ENCODE measurements at places on chromosomes 1 and 21.

DNA sequence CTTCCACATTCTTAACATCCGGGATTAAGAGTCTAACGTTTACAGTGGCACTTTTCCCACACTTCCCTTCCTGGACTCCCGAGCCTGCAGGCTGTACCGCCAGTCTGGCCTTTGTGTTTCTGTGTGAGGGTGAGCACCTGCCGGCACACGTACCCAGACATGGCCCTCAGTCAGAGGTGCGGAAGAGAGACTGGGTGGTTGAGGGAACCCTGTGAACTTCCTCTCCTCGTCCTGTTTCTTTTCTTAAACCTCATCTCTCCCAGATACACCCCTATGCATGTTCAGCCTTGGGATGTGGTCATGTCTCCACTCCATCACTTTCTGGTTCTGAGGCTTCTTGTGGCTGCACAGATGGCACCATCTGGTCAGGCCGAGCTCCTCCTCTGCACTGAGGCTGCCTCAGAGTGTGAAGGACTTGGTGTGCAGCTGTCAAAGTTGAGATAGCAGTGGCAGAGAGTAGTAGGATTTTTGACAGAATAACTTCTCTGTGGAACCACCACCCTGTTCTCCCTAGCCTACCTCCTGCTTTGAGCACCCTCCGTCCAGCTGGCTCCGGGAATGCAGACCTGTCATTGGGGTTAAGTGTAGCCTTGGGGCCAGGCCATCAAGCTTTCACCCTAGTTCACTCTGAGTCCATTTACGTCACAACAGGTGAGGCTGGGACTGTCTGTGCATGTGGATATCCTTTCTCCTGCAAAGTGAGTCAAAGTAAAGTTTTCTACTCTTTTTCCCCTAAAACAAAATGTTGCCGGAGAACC, 31.4 kb downstream of the VASH2 start:
- DNase-seq = peak; percentile 17

- no peak for DNase-seq
These were observed 424.4 kb upstream of the RUNX1 start for GRCh38 chr21:35473496-35473895.

DNA sequence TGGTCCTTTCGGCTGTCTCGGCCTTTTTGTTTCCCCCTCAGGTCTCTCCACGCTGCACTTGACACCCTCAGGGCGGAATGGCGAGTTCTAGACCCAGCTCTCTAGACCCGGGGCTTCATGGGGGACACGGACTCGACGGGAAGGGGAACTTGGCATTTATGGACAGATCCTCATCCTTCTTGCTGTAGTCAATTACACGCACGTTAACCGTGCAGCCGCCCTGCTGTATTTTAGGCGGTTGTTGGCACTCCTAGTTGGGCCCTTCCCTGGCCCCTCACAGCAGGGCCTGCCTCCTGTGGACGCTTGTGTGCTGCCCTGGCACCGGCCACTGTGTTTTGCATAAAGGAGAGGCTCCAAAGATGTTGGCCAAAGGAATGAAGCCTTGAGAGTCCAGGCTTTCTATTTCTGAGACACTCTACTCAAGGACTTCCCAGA, 558 bp upstream of the BTG3 start:
- DNase-seq = no peak

DNA sequence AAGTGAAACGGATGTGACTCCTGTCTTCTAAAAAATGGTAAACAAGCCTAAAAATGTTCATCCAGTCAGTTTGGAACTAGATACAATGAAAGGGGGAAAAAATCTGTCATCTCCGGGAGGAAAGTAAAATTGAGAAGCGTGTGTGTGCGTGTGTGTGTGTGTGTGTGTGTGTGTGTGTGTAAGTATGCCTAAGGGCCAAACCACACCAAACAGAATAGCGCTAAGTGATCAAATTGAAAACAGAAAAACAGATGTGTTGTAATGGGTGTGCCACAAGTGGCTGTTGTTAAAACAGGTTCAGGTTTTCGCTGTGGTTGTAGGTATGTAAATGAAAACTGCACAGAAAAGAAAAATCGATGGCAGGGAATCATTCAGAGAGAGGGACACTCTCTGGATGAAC, 106.7 kb downstream of the RNF220 start:
- no peak for DNase-seq

- DNase-seq = no peak
These were observed 53.7 kb downstream of the SLC35A3 start for GRCh38 chr1:100023482-100023881.

DNA sequence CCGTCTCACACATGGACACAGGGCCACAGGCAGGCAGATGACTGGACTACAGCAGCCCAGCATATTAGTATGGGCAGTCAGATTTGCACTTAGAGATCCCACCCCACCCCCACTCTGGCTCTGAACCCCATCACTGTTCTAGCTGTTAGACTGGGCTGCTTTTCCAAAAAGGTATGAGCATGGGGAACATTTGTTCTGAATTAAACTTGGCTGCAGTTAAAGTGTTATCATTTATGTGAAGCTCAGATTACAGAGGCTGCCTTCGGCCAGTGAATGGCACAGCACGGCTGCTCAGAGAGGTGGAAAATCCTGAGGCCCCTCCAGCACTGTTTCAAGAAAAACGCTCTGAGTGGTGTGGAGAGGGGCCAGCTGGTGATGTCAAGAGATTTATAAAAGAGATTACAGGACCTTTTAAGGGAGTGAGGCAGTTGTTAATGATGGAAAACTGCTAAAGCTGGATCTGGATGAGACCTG, 6.9 kb upstream of the NOS1AP start:
- no peak for DNase-seq

GRCh38 chr1:54567961-54568360, 19.9 kb downstream of the ACOT11 start:
- no peak for DNase-seq

DNA sequence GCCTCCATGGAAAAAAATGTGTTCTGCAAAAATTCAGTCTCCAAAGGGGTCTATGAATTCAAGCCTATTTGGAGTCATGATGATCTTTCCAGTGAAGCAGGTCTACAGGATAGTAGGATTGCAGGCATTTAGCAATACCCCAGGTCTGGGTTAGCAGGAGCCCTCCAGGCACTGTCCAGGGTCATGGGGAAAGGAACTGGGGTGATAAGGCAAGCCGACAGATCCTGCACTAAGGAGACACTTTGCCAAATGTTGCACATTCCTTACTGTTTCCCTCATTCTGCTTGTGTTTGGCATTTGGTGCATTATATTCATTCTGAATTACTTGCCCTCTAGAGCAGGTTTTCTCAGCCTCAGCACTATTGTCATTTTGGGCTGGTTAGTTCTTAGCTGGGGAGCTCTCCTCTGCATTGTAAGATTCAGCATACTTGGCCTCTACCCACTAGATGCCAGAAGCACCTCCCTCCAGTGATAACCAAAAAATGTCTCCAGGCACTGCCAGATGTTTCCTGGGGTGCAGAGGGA, 333.3 kb upstream of the PLXNA2 start:
- DNase-seq = no peak

DNA sequence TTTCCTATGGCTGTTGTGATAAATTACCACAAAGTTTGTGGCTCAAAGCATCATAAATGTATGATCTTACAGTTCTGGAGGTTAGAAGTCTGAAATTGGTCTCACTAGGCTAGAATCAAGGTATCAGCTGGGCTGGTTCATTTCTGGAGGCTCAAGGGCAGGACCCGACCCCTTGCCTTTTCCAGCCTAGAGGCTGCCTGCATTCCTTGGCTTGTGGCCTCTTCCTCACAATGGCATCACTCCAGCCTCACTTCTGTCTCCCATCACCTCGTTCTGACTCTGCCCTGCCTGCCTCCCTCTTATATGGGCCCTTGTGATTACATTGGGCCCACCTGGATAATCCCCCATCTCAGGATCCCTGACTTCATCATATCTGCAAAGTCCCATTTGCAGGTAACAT, 8.0 kb downstream of the COQ8A start:
- no peak for DNase-seq

GRCh38 chr1:206736878-206737728, 33.5 kb upstream of the IL19 start:
- peak; percentile 63 for DNase-seq

GRCh38 chr1:26529655-26530409, at the start of gene RPS6KA1:
RPS6KA1 (plus strand) TSS chr1:26529761; CDS start chr1:26529921, 160 bp downstream.
- DNase-seq = peak; percentile 71

DNA sequence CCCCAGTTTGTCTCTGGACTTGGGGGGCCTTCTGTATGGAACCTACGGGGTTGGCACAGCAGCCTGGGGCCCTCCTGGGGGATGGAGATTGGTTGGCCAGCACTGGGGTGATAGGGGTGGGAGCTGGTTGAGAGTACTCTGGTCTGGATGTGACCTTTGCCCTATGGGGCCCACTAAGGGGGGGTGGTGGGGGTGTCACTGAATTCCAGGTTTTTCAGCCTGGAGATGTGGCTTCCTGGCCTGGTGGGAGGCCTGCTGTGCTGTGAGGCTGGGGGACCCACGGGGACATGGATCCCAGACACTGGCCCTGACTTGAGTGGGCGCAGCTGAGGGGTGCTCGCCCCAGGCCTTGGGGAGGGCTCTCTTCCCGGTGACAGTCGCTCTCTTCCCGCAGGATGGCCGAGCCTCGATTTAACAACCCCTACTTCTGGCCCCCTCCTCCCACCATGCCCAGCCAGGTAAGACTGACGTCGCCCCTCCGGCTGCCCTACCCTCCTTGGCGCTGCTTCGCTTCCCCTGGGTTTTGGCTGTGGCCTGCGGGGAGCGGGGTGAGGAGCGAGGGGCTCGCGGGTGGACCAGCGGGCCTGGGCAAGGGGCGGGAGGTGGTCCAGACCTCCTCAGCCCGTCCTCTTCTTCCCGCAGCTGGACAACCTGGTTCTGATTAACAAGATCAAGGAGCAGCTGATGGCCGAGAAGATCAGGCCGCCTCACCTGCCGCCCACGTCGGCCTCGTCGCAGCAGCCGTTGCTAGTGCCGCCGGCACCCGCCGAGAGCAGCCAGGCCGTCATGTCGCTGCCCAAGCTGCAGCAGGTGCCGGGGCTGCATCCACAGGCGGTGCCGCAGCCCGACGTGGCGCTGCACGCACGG, 19.6 kb downstream of the ZNF362 start:
- DNase-seq = no peak

GRCh38 chr1:147214842-147215539, 10.1 kb downstream of the FMO5 start:
- no peak for DNase-seq

GRCh38 chr1:110879758-110880606, 7.0 kb downstream of the CD53 start:
- peak; percentile 82 for DNase-seq

DNA sequence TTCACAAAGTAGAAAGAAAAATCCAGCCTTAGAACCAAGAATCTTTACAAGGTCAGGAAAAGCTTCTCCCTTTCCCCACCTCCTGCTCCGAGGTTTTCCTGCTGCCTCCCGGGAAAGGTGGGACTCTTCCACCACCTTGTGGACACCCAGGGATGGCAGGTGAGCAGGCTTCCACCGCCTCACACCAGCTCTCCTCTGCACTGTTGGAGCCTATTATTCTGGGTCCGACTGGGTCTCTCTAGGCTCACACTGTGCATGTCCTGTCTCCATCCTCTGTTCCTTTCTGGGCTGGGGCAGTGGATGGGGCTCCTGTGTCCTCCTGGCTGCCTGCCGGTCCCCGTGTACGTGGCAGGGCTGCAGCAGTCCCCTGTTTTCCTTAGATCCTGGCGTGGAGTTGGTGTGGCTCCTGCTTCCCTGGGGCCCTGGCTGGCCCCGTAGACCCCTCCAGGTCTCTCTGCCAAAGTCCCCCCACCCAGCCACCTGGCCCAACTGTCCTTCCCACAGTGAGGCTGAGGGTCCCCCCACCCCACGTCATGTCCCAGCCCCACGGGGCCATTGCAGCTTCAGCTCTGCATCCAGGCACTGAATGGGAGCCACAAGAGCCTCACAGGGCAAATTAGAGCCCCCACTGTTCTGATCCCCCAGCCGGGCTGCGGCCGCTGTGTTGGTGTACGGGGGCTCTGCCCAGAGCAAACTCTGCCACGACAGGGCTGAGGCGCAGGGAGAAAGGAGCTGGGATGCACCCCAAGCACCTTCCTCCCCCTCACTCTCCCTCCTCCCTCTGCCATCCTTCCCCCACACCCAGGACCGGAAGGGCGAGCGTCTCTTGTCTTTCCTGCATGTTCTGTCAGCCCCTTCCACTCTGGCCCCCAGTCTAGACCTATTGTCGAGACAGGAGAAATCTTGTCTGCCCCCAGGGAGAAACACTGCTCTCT, 3.3 kb upstream of the SLC45A1 start:
- peak; percentile 56 for DNase-seq

GRCh38 chr1:15180945-15181523, 27.5 kb downstream of the TMEM51 start:
- DNase-seq = no peak

GRCh38 chr21:14414932-14415508, 32.1 kb upstream of the HSPA13 start:
- no peak for DNase-seq

DNA sequence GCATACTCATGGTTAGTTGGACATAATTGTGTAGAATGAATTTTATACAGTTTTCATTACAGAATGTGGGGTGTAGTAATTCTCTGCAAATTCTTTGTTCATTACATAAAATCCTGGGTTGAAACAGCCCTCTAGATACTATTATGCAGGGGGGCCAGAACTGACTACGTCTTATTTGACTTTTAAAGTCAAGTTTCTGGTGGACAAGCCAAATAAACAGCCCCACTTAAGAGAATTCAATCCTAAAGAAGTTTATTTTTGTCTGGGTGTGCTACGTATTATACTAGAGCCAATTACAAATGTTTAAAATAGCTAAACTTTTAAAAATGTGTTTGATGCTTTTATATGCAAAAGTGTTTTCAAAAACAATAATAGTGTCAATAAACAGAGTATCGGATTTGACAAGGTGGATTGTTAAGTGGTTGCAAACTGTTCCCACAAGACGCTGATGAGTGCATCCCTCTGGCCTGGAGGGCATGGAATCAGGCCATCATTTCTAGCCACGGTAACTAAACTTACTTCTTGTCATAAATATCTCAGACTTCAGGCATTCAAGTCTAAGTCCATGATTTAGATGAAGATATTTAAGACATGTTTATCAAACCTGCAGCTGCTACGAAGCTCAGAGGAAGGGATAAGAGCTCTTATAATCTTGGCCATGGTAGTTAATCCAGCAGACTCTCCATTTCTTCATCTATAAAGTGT, 646.3 kb downstream of the KIF26B start:
- no peak for DNase-seq

- no peak for DNase-seq
These were observed 7.9 kb upstream of the KAZN start for GRCh38 chr1:14590411-14591180.

DNA sequence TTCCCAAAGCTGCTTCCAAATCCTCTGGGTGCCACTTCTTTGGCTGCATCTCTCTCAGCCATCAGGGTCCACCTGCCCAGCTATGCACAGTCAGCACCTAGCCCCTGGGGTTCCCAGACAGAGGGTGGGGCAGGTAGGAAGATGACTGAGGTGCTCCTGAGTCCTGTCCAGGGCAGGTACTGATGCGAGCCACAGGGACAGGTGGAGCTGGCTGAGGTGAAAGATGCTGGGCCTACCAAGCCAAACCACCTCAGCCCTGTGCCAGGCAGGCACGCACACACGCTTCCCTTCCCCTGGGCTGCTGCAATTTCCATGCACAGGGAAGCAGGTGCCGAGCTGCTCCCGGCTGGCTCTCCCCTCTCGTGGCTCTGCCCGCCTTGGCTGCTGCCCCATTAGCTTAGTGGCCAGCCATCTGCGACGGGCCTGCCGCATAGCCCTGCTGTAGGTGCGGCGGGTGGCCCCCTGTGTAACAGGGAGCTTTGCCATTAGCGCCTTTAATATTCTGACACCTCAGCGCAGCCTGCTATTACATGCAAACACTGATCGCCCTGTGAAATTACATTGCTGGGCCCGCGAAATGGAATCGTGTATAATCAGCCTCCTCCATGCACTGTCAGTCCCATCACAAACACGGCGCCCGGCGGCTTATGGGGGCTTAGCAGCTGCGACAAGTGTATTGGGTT, 38.9 kb downstream of the DMAP1 start:
- DNase-seq = no peak

All from activated CD4-positive, alpha-beta memory T cell treated with anti-CD3 and anti-CD28 coated beads, Interleukin-2, amount 10 ng/mL, durations not matched to agents 7 days and 5 days (primary cell).